Stimulated activated CD4-positive, alpha-beta T cell treated with anti-CD3 and anti-CD28 coated beads, Interleukin-1b, Interleukin-23, amount 100 ng/mL, for 1 hour (primary cell): ENCODE measurements at places on chromosomes 13 and 19.

- no peak for DNase-seq
Measured at GRCh38 chr13:111292710-111293485, 27.5 kb upstream of the TEX29 start.

- DNase-seq: no peak
Measured at GRCh38 chr19:35975608-35976214, 19.3 kb upstream of the SDHAF1 start.

DNA sequence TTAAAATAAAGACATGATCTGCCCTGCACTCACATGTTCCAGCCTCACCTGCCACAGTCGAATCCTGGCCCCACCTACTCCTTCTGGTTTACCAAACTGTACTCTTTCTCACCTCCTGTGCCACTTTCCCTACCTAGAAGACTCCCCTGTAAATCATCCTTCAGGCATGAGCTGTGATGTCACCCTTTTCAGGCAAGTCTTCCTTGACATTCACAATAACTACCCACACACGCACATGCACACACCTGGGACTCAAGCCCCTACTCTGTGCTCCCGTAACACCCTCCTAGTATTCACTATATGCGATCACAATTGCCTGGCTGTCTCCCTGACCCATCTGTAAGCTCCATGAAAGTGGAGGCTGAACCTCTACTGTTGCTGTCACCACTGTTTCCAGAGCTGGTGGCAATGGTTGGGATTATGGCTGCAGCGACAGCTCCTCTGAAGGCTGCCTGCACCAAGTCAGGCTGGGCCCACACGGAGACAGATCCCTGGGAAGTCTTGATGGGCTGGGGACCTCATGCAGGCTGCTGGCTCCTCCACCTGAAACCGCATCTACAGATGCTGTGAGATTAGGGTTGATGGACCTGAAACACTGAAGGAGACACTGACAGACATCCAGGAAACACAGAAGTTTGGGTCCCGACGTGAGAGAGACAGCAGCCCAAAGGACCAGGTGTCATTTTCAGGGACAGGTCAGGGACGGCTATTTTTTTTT, 611.1 kb downstream of the UQCRFS1 start:
- no peak for DNase-seq

GRCh38 chr19:41144403-41144802, 30.2 kb downstream of the CYP2F1 start:
- DNase-seq: peak; percentile 80

GRCh38 chr19:45716359-45717130, 14.2 kb downstream of the FBXO46 start:
- DNase-seq: no peak

GRCh38 chr13:52025475-52026245, 1.2 kb downstream of the UTP14C start:
- no peak for DNase-seq

DNA sequence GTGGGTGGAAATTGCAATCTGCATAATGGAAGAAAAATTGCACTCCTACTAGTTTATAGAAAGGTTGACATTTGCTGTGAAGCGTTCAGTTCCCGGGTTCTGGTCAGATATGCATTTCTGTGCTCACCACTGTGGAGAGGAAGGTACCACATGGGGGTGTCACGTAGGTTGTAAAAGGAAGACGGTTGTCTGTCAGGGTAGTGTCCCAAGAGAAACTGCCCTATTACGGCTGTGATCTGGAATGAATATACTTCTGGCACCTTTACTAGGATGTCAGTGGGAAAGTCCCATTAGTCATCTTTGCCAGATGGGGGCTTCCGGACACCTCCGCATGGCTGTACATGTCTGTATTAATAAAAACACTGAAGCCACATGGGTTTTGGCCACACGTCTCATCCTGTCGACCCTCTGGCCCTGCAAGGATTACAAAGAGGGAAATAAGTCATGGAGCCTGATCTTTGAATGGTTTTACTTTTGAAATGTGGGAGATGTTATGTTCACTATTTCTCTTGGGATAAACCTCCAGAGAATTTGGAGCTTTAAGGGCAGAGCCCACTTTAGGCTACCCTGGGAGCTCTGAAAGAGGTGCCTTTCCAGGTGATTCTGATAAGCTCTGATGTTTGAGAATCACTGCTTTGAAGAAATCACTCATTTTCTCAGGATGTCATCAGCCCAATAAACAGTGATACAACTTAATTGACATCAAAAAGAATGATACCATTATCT, 133.9 kb downstream of the AKAP11 start:
- DNase-seq: no peak
